SJCRH30 (cell line): ENCODE measurements at places on chromosomes 4 and X. TPM values are rescaled to one million over a fixed set of nuclear protein-coding genes. Genes with fewer than 3 reads are reported as not detected.

The TCEAL5 gene
- total RNA-seq: not detected in 2 replicates

DNA sequence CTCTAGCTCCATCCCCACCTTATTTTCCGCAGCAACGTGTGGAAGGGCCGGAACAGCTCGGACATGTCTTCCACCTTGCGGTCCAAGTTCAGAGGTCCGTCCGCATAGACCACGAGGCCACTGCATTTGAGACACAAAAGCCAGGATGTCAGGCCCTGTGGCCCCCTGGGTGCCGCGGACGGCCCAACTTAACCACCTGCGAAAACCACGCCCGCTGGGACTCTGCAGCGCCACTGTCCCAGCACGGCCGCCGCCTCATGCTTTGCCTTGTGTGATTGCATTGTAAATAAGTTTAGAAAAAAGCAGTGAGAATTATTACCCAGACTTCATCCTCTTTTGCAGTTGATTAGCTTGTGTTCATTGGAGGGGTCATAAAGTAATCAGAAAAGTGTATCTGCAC lies 58.2 kb upstream of the MXD4 start:
- DNase-seq: no peak
- H3K4me1 ChIP-seq: no peaks in the 10 kb centered on the region
- no peak overlapping the region for H3K4me3 ChIP-seq

- H3K4me3 ChIP-seq: no peak overlapping the region
- no peaks in the 10 kb centered on the region for H3K36me3 ChIP-seq
- DNase-seq: no peak
- no peak overlapping the region for H3K27ac ChIP-seq
- H3K27me3 ChIP-seq: peaks cover 7% of the 10 kb centered on the region
- H3K4me1 ChIP-seq: no peaks in the 10 kb centered on the region
These were observed 156.4 kb upstream of the BOD1L1 start for GRCh38 chr4:13783800-13784411.

GRCh38 chrX:40945361-40945713 lies 139.9 kb upstream of the USP9X start:
- H3K36me3 ChIP-seq: no peaks in the 10 kb centered on the region
- no peaks in the 10 kb centered on the region for H3K27me3 ChIP-seq
- peak overlapping the region; percentile 80 for H3K27ac ChIP-seq

GRCh38 chr4:48234575-48234974 lies 35.1 kb downstream of the TEC start:
- DNase-seq: no peak
- H3K27ac ChIP-seq: no peak overlapping the region
- peaks cover 9% of the 10 kb centered on the region; the same call in 1 of the 2 replicates for H3K4me1 ChIP-seq

DNA sequence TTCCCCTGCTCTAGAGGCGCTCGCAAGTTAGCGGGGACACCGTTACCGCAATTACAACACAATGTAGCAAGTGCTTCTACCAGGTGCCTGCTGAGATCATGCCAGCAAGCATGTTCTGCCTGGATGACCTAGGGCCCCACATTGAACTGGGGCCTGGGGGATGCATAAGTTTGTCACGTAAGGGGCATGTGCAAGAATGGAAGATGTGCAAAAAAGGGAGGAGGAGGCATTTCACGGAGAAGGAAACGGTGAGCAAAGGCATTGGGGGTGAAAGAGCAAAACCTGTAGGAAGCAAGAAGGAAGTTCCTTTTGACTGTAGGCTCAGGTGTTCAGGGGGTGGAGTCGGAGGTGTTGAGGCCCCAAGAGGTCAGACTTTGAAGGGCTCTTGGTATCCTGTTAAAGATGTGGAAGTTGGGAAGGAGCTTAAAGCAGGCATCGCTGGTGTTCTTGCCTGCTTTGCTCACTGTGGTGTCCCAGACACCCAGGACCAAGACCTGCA lies 602 bp upstream of the SCARB2 start:
- no peaks in the 10 kb centered on the region for H3K27me3 ChIP-seq
- H3K4me1 ChIP-seq: peaks cover 20% of the 10 kb centered on the region
- DNase-seq: no peak
- H3K36me3 ChIP-seq: no peaks in the 10 kb centered on the region

The GABRB1 gene
- not detected in 2 replicates for total RNA-seq

GRCh38 chr4:168506014-168506413 lies 9.2 kb downstream of the PALLD start:
- H3K4me3 ChIP-seq: no peak overlapping the region
- 0 out of 2 replicates have a peak, but pooled peaks cover 3% of the 10 kb centered on the region for H3K36me3 ChIP-seq
- H3K4me1 ChIP-seq: peaks cover 10% of the 10 kb centered on the region
- H3K27ac ChIP-seq: no peak overlapping the region
- no peaks in the 10 kb centered on the region for H3K27me3 ChIP-seq
- DNase-seq: no peak

The PPBP gene
- total RNA-seq: not detected in 2 replicates

DNA sequence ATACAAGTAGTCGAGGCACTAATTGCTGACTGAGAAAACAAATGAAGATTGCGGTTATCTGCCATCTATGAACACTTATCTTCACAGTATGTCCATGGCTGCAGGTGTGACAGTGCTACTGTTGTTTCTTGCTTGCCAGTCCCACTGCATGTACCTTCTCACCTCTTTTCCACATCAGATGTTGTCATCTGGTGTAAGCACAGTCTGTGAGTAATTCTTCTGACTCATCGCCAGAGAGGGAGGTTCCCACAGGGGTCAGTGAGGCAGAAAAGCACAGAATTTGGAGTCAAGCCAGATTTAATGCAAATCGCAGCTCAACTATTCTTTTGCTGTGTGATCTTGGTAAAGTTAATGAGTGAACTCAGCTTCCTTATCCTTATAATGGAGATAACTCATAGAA lies 144.4 kb downstream of the GLRA2 start:
- H3K4me1 ChIP-seq: no peaks in the 10 kb centered on the region
- DNase-seq: peak; percentile 51

DNA sequence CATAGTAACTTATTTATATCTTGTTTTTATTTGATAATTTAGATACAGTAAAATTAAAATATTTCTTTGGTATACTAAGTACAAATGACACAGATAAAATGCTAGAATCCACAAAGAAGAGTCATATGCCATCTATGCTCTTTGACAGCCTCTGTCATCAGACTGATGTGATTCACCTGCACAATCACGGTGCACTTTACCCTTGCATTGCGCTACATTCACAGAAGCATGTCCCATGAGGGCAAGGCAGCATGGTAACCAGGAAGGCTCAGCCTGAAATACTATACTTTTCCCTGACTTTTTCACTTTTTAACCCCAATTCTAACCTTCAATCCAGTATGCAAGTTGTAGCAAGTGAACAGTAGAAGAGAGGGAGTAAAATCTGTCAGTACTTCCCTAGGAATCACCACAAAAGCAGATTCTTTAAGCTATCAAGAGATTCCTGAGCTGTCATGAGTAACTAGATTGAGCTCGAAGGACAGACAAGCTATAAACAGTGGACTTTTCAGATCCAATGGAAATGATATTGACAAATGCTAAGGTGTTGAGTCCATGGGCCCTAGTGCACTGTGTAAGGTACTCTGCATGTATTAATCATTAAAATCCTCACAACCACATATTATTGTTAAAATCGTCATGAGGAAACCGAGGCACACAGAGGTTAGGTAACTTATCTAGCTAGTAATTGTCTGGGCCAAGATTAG lies 14.2 kb downstream of the SEC24D start:
- no peaks in the 10 kb centered on the region for H3K27me3 ChIP-seq
- H3K36me3 ChIP-seq: peaks cover 11% of the 10 kb centered on the region
- H3K27ac ChIP-seq: no peak overlapping the region
- no peak overlapping the region for H3K4me3 ChIP-seq

The MAGEC1 gene
- 1.1 and 1.4 TPM in 2 replicates for total RNA-seq

DNA sequence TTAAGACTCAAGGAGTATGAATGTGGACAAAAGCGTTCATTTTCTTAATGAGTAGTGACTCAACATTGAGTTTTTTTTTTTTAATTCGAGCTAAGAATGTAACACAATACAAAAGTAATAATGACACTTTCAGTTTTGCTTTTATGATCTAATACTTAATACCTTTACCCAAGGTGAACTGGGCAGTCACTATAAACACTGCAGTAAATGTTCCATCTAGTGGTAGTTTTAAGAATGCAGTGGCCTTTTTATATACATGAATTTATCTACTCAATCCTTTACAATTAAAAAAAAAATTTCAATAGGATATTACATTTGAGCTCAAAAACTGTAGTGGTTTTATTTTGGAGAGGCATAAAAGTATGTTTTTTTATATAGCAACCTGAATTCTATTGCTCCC lies 33.9 kb downstream of the PDK3 start:
- no peak overlapping the region for H3K4me3 ChIP-seq
- DNase-seq: no peak
- H3K4me1 ChIP-seq: peaks cover 4% of the 10 kb centered on the region; the same call in 1 of the 2 replicates
- H3K27ac ChIP-seq: no peak overlapping the region
- no peaks in the 10 kb centered on the region for H3K36me3 ChIP-seq
